ENCODE measurements at places on chromosomes 13 and 19.

GRCh38 chr13:28434926-28435325 lies 60.0 kb downstream of the FLT1 start:
- DNase-seq = no peak

DNA sequence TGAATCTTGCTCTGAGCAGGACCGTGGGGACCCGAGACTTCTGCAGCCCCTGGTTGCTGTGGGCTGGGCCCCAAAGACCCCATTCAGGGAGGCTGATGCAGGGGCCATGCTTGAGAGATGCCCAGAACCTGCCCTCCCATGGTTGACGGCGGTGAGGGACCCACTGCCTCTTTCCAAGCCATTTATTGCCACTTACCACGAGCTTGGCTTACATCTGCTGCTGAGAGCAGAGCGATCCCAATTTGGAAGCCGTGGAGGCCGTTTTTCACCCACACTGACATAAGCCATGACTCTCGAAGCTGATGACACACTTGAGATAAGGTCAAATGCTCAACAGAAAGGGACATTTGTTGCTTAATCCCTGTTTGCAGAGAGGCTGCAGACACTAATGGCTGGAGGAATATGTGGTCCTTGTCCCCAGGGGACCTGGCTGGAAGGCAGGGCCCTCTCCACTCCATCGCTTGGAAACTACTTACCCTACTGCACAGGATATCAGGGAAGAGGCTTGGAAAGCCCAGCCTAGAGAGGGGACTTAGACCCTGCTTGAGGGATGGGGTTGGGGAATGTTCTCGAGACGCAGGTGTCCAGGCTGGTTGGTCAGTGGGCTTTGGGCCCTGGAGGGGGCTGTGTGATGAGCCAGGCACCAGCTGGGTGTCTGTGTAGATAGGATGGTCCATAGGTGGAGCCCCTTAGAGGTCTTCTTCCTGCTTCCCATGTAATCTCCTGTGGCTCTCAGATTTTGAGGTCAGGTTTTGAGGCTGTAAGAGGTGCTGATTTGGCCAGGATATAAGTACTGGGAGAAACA lies 15.3 kb downstream of the ZNF536 start:
- DNase-seq = peak; percentile 22

- DNase-seq = no peak
These were observed 25.7 kb upstream of the PNMA8B start for GRCh38 chr19:46521241-46521868.

DNA sequence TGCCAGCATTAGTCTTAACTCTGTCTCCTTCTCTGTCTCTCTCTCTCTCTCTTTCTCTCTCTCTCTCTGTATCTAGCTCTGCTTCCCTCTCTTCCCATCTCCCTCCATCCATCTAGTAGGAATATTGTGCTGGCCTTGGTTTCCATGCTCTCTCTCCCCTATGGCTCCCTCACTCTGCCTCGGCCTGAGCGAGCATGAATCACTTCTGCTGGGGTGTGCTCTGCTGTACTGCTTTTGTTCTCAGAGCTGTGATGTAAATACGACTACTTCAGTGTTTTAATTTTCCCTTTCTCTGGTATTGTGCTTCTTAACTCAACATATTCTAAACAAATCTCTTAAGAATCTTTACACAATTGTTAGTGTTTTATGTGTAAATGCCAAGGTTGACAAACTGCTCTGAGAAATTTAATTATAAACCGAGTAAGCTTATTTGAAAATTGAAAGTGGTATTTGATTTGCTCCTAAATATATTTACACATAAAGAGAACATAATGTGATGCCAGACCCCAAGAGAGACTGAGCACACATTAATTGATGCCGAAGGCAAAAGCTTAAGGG lies 211.5 kb upstream of the KL start:
- no peak for DNase-seq

- no peak for DNase-seq
These were observed 1064.3 kb downstream of the DIAPH3 start for GRCh38 chr13:59099182-59099974.

DNA sequence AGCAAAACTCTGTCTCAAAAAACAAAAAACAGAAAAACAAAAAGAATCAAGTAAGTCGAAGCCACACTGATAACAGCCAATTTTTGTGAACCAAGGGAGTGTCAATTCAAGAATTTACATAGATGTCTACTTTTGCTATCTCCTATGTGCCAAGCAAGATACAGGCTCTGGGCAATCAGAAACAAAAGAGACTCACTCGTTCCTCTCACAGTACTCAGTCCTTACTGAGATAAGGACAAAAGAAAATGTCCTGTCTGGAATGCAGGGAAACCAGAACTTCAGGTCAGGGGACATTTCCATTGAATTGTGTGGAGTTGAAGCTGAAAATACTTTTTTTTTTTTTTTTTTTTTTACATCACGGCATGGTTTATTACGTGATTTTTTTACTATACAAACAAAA lies 53.0 kb downstream of the NLRP12 start:
- no peak for DNase-seq

DNA sequence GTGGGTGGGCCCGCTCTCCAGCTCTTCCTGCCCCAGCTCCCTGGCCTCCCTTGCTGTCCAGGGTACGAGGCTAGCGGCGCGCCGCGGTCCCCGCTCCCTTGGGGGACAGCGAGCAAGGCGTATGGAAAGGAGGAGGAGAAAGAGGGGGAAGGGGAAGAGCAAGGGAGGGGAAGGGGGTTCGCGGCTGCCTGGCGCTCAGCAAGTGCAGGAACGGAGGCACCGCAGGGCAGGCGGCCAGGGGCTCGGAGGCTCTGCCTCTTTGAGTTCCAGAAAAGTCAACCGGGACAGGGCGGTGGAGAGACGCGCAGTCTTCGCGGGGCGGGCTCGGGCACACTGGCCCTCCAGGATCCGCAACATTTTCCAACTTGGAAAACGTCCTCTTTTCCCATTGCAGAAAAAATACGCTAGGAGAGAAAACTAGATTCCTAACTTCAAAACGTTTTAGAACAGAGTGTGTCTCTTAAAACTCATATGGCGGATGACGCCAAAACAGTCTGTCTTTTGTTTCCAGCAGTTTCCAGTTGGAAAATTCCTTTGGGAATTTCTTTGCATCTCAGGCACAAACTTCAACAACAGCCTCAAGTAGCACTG lies 23.1 kb upstream of the TNFRSF19 start:
- DNase-seq = no peak

GRCh38 chr13:59975807-59976435 lies 187.8 kb downstream of the DIAPH3 start:
- DNase-seq = no peak

DNA sequence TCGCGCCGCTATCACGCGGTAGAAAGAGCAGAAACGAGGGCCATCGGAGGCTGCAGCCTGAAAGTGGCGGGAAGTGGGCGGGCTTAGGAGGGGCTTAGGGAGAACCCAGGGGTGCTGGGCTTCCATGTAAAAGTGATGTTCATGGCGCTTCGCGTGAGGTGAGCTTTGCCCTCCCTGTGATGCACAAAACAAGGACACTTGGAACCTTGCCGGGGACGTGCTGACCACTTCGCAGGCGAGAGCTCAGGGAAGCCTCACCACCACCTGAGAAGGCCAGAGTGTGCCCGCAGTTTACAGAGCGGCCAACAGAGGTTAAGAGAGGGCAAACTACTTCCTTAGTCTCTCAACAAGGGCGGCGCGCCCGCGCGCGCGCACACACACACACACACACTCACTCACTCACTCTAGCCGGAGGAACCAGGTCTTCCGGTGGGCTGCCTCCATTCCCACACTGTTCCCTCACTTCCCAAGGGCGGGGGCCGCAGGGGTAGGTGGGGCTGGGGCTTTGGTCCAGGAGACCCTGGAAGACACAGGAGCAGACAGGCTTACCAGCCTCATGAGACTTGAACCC lies 651 bp downstream of the GAPDHS start:
- no peak for DNase-seq

DNA sequence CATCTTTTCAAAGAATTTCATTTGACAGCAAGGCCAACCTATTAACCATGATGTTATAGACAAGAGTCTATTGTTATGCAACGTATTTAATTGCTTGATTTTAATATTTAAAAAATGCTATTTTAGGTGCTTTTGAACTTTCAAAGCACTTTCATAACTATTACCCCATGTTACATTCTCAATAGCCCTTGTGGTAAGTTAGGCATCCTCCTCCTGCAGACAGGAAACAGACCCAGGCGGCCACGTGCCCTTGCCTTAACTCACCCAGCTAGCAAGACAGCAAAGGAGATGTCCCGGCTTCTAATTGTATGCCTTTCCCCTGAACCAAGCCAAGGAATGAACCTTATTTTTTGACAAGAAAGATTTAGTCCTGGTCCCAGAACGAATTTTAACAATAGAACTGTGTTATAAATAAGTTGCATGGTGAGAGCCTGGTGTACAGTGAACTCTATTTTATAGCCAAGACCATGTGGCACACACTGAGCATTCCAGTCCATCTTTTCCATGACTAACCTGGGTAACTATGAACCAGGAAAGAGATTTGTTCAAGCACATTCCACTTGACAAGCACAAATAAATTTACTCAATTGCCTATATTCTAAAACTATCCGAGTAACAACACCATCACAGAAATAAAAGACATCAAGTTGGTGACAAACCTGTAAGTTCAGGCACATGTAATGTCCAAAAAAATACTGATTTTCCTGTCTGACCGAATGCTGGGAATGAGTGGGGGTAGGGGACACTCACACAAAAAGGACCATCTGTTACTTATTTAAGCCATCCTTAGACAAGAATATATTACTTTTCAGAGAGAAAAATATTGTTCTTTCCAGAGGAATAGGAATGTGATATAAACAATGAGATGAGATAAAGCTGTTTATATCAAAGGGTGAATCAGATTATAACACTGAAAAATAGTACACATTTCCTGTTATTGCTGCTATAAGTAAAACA lies 163.0 kb downstream of the EFNB2 start:
- no peak for DNase-seq

DNA sequence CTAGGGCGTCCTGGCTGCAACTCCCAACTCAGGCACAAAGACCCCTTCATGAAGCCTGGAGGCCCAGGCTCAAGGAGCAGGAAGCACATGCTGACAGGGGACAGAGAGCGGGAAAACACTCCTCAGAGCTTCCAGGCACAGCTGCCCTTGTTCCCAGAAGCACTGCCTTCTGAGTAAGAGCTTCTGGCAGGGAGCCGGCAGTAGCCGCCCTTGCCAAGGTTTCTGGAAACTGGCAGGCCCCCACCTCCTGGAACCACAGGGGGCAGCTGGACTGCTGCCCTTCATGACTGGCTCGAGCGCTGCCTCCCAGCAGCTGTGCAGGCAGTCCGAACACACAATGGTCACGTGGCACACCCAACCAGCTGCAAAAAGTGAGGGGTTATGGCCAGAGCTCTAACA lies 33.6 kb upstream of the EPHX3 start:
- no peak for DNase-seq

DNA sequence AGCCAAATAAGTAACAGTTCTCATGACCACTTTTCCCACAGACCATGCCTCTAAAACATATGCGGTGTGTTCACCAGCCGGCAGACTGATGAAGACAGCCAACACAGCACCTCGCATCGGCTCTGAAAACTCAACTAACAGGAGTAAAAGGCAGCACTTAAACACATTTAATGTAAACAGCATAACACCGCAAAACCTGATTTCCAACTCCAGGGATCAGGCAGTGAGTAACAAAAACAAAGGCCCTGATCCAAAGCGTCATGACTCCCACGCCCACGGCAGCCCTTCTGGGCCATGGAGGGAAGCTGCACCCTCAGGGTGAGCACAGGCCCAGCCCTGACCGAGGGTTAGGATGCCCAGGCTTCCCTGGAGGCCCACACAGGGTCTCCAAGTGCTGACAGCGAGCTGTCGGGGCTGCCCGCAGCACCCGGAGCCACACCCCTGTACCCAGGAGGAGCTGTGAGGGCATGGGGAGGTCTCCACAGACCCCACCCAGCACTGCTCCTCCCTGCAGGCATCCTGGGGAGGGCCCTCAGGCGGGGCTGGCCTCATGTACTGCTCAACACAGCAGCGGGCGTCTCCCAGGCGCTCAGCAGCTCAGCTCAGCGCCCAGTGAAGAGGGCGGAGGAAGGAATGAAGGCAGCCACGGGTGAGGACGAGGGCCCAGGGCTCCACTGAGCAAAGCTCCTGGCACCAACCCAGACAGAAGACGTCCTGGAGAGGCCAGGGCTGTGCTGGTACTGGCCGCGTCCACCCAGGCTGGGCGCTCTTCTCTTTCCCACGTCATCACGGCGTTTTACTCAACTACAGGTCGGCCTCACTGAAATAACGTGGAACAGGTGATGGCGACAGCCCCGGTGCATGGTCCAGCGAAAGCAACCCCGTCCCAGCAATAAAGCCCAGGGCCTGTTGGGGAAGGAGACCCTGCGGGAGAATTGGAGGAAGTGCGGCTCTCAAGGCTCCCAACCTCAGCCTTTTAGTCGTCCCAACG lies 53.7 kb downstream of the RASA3 start:
- no peak for DNase-seq

GRCh38 chr13:24008679-24009078 lies 111.4 kb upstream of the C1QTNF9B start:
- DNase-seq = no peak

GRCh38 chr13:39284801-39285388 lies 246.6 kb downstream of the NHLRC3 start:
- DNase-seq = no peak

DNA sequence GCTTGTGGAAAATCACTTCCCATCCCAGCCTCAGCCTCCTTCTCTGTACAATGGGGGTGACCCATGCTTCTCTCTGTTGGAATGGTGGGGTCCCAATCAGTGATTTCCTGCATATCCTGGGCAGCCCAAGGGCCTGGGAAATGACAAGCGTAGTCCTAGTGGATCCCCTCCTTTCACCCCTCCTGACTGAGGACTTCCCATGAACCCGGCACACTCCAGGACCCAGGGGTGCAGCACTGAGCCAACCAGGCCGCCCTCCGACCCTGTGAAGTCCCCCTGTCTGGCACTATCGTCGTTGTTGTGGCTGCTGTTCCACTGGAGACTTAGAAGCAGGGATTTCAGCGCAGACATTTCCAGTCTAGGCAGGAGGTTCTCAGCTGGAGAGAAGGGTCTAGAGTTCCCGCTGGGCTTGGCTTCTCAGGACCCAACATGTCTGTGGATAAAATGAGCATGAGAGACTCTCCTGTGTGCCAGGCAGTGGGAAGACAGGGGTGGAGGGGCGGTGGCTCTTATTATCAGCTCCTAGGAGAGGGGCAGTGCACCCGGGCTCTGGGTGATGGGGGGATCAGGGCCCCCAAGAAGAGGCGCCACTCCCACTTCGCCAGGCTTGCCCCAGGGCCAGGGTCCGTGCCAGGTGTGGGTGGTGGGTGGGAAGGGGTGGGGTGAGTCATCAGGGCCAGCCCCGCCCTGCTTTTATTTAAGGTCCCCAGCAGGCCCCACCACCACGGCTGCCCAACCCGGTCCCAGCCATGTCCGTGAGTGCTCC lies at the start of gene LGALS7B:
LGALS7B (plus strand) TSS at position 723 of the 766 bp plus-strand sequence; CDS start at position 750, 27 bp downstream.
- DNase-seq = no peak

DNA sequence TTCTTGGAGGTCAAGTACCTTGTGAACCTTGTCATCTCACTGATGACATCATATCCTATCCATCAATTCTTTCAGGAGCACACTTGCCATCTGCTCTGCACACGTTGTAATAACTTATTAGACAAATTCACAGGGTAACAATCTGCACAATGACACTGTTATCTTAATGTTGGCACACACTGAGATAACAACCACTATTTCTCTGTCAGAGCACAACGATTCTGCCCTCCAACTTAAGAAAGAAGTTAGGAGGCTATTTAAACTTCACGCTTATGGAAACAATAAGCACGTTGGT lies 351.3 kb downstream of the DACH1 start:
- DNase-seq = no peak

GRCh38 chr13:67341406-67341805 lies 111.3 kb upstream of the PCDH9 start:
- no peak for DNase-seq

Measured in liver (tissue), 10 donors.